ENCODE measurements at places on chromosomes 5 and 9. TPM values are rescaled to one million over a fixed set of nuclear protein-coding genes. Genes with fewer than 3 reads are reported as not detected.

AQP7 gene
- total RNA-seq, result 11.9 TPM

TMC1 gene
- total RNA-seq, result not detected

FGFR4 gene
- 22.9 TPM for total RNA-seq

ADAMTS2 gene
- 20.9 TPM for total RNA-seq

CDO1 gene
- 0.40 TPM for total RNA-seq

MEF2C gene
- total RNA-seq, result 58.0 TPM

HTR1A gene
- total RNA-seq, result not detected

PAEP gene
- not detected for total RNA-seq

TSLP gene
- total RNA-seq, result not detected

SHISAL2B gene
- not detected for total RNA-seq

SLCO6A1 gene
- not detected for total RNA-seq

FAXDC2 gene
- 12.7 TPM for total RNA-seq

All from transverse colon (tissue), 4 donors.